ENCODE measurements at places on chromosomes 6 and 20.

- DNase-seq, result no peak
These were observed 9.7 kb downstream of the MSH5 start for GRCh38 chr6:31749301-31750036.

DNA sequence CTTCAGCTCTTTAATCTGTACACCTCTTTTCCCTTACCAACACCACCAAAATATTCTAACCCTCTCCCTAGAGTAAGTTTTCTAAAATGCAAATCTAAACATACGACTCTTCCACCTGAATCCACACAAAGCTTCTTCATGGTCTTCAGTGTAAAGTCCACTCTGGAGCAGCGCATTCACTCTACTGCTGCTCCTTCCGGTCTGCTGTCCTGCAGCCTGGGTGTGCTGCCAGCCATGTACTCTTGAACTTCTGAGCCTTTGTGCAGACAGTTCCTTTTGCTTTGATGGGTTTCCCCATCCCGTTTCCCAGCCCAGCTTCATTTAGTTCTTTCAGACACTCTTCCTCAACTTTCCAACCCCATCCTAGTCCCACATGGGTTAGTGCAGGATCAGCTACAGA, 108.7 kb upstream of the SGK1 start:
- no peak for DNase-seq

- no peak for DNase-seq
These were observed 102.0 kb downstream of the ERMARD start for GRCh38 chr6:169853196-169854082.

DNA sequence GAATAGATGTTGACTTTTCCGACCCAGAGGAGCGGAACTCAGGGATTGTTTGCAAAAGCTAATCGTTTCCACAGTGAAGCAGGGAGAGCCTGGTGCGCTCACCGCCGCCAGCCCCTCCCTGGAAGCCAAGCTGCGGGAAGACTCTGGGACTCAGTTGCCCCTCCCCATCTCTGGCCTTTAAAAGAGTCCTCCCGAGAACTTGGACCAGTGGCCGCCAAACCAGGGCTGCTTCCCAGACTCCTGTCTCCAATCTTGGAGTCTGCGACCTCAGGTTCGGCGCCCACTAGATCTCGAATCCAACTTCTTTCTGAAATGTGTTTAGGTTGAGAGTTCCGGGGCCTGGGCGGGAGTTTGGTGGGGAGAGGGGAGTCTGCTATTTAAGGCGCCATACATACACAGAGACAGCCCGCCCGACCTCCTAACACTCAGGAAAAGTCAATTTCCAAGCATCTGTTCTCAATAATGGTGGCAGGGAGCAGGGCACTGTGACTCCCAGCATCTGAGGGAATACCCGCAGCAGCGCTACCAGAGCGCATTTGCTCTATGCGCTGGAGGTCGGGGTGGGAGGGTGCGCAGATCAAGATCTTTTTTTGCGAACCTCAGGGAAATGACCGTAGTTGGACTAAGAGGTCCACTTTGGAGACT, 800 bp upstream of the GRIK2 start:
- DNase-seq, result no peak

- DNase-seq, result no peak
These were observed 12.1 kb downstream of the ZDHHC14 start for GRCh38 chr6:157392927-157393668.

DNA sequence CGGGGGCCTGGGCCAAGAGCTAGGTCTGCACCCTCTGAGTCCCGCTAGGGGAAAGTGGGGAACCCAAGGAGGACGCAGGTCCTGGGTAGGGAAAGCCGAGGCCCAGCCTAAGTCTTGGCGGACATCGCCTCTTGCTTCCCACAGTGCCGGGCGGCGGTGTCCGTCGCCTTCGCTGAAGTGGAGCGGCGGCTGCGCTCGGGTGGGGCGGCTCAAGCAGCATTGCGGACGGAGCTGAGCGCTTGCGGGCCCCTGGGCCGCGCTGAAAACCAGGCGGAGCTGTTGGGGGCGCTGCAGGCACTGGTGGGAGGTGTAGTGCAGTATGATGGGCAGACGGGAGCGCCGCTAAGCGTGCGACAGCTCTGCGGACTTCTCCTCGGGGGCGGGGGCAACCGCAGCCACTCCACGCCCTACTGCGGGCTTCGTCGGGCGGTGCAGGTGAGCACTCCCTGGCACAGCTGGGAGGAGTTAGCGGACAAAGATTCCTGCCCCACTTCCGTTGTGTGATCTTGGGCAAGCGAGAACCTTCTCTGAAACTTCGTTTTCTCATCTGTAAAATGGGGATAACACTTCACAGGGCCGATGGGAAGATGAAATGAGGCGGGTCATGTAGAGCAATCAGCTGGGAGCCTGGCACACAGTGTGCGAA, 4.2 kb downstream of the PRSS16 start:
- peak; percentile 52 for DNase-seq

DNA sequence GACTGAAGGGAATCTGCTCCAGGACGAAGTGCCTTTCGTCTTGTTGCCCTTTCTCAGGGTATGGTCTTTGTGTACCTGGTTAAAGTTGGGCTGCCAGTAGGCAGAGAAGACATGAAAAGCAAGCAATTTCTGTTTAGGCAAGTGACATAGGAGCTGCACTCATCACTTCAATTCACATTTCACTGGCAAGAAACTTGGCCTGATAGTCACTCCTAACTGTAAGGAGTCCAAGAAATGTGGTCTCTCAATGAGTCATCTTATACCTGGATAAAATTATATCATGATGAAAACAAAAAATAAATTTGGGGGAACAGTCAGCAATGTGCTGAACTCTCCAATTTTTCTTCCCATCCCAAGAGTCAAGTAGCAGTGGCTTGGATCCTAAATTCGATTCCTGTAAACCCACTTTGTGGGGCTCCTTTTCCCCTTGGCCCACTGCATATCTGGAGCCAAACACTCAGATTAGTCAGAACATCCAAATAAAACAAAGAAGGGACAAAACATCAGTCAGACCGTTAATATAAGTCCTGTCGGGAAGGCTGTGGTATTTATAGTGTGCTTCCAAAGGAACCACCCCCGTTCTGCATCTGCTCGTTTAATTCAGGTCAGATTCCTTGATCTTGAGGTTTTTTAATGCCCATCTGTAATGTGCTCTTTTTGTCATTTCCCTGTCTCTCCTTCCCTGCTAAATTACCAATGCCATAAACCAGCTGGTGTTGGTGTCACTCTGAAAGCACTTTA, 5.0 kb upstream of the GABRR1 start:
- no peak for DNase-seq

GRCh38 chr20:49045440-49046086, 549 bp upstream of the CSE1L start:
- no peak for DNase-seq

DNA sequence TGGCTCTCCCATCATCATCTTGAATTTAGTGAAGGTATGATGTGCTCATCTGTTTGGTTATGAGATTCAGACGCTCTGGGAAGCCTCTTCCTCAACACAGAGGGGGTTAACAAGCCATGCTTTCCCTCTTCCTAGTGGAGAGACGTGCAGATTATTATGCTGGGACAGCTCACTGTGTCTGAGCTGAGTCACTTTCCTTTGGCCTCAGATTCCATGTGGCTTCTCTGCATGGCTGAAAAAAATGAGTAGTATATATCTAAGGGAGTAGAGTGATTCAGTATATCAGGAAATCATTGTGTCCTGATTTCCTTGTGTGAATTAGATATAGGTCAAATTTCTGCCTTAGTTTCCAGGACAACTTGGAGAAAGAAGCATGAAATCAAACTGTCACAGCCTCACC, 52.6 kb downstream of the FIG4 start:
- no peak for DNase-seq

- no peak for DNase-seq
These were observed 279.8 kb downstream of the EPHA7 start for GRCh38 chr6:93139408-93140081.

DNA sequence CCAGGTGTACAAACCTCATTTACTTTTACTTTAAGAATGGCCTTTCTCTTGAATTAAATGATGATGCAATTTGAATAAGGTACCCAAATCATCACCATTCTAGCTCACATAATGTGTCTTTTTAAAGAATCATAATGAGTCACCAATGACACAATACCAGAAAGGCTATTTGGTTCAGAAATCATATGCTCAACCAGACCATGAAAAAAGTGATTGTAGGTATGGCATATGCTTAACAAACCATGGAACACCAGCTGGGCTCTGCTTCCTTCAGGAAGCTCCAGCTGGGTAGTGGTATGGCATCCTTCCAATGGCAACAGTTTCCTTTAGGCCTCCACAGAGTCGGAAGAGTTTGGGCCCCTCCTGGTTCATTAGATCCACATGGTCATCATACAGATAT, 128.2 kb downstream of the FRK start:
- no peak for DNase-seq

- no peak for DNase-seq
These were observed 6.4 kb downstream of the CD2AP start for GRCh38 chr6:47483853-47484546.
